Stimulated activated CD4-positive, alpha-beta T cell treated with anti-CD3 and anti-CD28 coated beads, Interleukin-15, amount 100 ng/mL, for 1 hour (primary cell): ENCODE measurements at places on chromosomes 2 and 18.

DNA sequence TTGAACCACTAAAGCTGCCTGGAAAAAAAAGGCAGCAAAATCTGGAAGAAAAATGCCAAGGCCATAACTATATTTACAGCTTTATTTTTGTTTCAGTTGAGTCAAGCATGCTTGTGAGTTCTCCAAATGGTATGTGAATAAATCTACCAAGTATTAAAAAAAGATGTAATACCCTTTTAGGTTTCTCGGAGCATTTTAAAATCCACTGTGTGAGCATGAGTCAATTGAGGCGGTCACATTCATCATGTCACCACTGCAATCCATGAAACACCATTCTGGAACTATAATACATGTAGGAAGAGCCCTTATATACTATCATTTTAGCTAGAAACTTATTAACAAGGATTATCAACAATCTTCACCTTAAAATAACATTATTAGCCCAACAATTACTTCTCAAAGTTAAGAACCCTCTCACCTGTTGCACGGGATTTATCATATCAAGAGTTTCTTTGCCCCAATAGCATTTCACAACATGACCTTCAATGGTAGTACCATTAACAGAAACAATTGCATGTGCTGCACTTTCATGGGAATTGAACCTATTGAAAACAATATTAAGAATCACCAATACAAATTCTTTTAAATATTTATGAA lies 24.2 kb upstream of the C2orf42 start:
- no peak for DNase-seq

DNA sequence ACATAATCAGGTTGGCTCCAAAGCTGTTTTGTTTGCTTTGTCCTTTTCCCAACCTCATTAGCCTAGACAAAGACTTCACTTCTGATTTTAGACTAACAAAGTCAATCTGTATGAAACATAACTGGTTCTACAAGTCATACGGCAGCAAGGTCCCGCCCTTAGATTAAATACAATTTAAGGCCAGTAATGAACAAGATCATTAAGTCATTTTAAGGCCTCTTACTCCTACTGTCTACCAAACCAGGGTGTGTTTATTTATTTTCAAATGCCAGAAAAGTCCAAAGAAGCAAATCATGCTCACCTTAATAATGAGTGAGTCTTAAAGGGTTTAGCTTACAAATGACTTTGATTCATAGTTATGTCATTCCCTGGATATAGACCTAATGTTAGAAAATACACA lies 148.4 kb upstream of the ACVR2A start:
- no peak for DNase-seq

DNA sequence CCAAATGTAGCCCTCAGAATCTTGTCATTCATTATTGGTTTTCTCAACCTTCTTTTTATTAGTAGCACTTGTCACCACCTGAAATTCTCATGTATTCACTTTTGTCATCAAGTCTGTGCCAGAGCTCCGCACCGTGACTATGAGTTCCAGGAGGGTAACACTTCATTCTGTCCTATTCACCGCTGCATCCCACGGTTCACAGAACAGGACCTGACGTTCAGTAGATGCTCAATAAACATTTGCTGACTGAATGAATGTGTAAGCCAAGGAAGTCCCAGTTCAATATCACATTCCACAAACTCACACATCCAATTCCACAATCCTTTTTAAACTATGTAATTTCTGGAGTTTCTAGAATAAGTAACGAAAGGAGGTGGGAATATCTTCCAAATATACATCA lies 65.5 kb downstream of the MOGAT1 start:
- no peak for DNase-seq

DNA sequence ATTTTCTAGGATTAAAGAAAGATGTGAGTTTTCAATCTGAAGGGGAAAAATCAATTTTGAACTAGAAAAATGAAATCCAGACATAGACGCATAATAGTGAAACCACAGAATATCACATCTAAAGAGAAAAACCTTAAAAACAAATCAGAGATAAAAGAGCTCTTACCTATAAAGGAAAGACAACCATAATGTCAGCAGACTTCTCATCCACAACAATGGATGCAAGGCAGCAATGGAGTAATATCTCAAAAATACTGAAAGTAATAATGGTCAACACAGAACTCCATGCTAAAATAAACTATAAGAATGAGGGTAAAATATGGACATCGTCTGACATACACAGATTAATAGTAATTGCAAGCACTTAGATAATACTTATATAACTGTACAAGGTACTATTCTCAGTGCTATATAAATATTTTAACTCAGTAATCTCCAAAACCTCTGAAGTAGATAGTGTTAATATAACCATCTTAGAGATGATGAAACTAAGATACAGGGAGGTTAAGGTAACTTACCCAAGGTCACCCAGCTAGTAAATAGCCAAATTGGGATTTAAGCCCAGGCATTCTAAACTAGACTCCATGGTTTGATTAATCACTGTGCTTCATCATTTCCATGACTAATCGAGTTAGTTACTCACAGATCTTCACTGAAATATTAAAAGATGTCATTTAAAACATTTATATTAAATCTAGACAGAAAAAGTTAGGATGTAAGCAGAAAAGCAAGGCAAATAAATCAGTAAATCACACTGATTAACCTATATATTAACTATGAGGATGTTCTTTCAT lies 89.4 kb upstream of the SPTBN1 start:
- no peak for DNase-seq

DNA sequence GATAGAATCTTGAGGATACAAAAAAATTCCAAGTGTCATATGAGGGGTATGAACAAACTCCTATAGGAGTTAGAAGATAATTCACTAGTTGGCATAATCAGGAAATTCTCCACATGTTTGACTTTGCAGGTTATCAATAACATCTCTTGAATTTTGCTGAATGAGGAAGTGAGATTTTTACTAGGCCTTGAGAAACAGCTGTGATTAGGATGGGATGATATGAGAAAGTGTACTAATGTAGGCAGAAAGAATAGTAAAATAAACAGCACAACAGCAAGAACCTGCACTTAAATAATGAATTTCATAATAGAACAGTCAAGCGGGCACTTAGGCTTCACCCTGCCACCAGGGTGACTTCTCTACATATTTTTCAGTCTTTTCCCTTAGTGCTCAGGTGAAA lies 570.8 kb upstream of the CRIM1 start:
- DNase-seq: no peak

DNA sequence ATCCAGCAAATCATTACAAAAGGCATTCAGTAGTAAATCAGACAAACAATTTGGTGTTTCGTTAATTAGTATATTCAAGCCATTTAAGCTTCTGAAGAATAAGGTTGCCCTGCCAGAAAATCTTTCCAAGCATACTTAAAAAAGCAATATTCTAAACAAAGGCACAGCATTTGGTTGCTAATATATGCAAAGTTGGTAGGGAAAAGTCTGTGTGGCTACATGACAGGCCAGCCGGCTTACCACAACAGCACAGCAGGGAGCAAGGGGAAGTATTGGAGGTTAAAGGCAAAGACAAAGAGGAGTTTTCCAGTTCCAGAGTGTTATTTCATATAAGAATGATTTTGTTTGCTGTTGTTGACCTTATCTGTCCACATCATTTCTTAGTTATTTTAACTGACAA lies 282.3 kb downstream of the MBD5 start:
- DNase-seq: no peak

GRCh38 chr2:222239945-222240675 lies 58.7 kb downstream of the PAX3 start:
- no peak for DNase-seq

GRCh38 chr2:71693286-71694270 lies 240.2 kb downstream of the DYSF start:
- no peak for DNase-seq

- no peak for DNase-seq
Measured at GRCh38 chr2:190162851-190163250, 100.3 kb upstream of the MSTN start.

DNA sequence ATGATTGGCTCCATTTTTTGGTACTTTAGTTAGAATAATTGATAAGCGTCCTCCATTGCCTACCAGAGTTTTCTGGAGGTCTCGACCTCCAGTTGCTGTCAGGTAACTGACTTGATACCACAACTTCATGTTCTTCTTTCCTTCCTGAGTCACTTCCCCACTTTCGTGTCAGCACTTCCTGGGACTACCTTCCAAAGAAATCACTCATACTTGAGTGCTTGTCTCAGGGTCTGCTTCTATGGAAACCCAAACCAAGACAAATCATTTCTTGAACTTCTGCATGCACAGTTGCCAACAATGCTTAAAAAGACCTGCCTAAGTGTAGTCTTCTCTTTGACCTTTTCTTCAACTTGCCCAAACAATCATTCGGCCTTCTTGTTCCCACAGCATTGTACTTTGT lies 210.3 kb upstream of the ETAA1 start:
- DNase-seq: no peak

DNA sequence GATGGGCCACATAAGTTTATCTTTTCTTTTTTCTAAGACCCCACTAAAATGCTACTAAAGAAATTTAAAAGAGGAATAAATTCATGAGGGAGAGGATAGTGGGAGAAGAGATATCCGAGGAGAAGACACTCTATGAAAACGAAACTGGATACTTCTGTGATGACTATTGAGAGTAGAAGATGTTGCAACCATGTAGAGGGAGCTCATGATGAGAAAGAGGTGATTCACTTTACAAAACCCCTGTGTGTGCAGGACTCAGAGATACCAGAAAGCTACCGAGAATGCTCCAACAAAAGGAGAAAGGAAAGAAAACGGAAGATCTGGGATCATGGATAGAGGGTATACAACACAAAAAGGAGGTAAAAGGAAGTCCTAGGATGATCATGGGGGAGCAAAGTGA lies 34.9 kb downstream of the SLC38A11 start:
- DNase-seq: no peak

GRCh38 chr2:207128867-207129266 lies 36.9 kb downstream of the KLF7 start:
- no peak for DNase-seq

GRCh38 chr2:162623888-162624287 lies 214.7 kb downstream of the KCNH7 start:
- DNase-seq: no peak

DNA sequence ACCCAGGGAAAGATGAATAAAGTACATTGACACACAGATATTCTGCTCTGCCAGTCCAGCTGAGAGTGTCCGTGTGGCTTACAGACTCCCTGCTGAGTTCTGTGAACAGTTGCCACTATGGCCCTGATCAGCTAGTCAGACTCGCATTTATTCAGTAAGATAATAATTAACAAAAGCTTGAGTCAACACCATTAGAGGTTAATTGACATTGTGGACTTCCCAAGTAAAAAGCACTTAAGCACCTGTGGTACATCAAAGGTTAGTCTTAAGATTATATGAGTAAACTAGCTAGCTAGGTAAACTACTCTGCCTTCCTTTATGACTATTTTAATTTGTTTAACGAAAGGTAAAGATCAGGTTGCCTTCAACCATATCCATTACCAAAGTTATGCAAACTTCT lies 33.7 kb downstream of the ANKRD30B start:
- no peak for DNase-seq

DNA sequence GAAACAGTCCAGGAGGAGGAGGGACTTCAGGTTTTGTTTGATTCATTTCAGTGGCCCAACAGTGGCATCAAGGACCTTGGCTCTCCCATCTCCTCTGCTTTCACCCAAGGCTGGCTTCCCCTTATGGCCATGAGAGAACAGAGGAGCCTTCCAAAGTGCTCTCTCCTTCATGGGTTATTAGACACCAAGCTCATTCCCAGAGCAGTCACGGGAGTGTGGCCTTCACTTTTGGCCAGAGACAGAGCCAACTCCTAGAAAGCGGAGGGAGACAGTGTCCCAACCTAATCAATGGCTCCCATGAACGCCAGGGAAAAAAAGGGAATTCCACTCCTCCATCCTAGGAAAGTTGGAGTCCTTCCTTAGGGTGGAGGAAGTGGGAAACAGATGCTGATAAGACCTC lies 871 bp upstream of the DUSP28 start:
- no peak for DNase-seq

DNA sequence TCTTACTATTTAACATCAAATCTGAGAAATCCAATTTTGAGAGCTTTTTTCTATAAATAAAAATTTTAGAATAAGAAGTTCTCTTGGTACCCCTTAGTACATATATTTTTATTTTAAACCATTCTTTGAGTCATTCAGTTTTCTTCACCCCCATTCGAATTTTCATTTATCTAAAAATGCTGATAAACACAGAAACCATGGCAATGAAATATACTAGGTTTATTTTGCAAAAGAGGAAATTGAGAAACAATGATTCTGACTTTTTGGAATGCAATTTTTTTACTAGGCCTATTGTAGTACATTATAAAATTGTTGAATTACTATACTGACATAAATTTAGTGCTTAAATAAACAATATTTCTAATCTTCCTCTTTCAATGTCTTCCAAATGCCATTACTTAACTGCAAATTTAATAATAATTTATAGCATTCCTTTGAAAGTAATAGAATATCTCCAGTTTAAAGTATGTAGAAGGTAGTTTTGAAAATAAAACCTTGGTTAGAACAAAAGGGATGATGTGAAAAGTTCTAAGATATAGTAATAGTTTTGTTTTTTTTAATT lies 46.3 kb downstream of the TANK start:
- no peak for DNase-seq

- no peak for DNase-seq
Measured at GRCh38 chr2:170147576-170147975, 30.4 kb upstream of the MYO3B start.

- DNase-seq: no peak
Measured at GRCh38 chr18:10689236-10690034, 163.6 kb downstream of the NAPG start.

GRCh38 chr2:231933916-231934401 lies 7.8 kb upstream of the NPPC start:
- no peak for DNase-seq

- no peak for DNase-seq
Measured at GRCh38 chr2:239852272-239852671, 172.9 kb downstream of the NDUFA10 start.

GRCh38 chr18:8820396-8821082 lies 115.2 kb downstream of the MTCL1 start:
- no peak for DNase-seq

DNA sequence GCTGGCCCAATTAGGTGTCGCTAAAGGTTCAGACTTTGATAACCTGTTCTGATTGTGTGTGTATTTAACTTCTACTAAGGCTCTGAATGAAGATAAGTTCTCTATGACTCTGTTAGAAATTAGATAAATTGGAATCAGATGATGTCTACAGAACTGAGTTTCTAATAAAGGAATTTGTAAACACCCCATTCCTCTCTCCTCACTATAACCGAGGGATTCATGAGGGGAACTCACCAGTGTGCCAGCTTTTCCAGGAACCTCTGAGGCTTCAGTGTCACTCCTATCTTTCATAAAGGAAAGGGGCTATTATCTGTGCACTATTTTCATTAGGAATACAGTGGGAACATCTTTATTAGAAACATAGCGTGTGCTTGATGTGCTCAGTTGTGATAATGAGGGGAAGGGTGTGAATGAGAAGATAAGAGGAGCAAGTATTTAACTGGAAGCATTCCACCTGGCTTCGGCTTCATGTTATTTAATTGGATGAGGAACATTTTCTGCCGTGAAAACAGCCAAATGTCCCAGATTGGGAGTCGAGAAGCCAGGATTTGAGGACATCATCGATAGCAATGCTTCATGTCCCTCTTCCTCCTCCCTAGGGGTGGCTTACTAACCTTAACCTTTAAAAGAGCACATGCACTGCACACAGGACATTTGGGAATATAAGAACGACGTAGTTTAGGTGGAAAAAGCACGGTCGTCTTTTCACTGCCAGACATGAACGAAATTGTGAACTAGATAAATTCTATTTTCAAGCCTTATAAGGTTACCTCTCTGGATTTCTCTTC lies 84.8 kb upstream of the TCF4 start:
- no peak for DNase-seq

- DNase-seq: no peak
Measured at GRCh38 chr18:57583297-57583835, 3.1 kb downstream of the FECH start.
